Activated CD4-positive, alpha-beta T cell treated with anti-CD3 and anti-CD28 coated beads, Interleukin-10, Interleukin-2, amounts not matched to agents 100 ng/mL and 50 ng/mL, durations not matched to agents 16 hours and 8 hours (primary cell): ENCODE measurements at places on chromosomes 1 and 21.

- peak; percentile 87 for DNase-seq
Observed at GRCh38 chr1:27668808-27669723, 2.9 kb downstream of the IFI6 start.

DNA sequence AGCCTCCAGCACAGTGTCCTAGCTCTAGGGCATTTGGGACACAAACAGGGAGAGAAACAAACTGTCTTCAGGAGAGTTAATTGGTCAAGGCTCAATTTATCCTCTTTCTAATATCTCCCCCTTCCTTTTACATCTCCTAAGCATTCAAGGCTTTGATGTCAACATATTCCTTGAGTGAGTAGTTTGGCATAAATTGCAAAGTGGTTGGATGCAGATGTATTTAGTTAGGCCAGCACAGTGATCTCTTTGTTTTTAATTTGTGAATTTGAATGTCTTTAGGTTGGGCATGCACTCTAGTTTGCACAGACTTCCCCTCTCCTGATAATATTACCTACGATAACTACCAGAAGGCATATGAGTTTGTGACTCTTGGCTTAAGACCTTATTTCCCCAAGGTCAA lies 12.5 kb upstream of the OLFML2B start:
- no peak for DNase-seq

- no peak for DNase-seq
Observed at GRCh38 chr1:38433084-38433722, 386.6 kb upstream of the POU3F1 start.

GRCh38 chr1:43280692-43281091 lies 4.7 kb downstream of the C1orf210 start:
- no peak for DNase-seq

- no peak for DNase-seq
Observed at GRCh38 chr21:28261298-28261697, 731.4 kb downstream of the LTN1 start.

DNA sequence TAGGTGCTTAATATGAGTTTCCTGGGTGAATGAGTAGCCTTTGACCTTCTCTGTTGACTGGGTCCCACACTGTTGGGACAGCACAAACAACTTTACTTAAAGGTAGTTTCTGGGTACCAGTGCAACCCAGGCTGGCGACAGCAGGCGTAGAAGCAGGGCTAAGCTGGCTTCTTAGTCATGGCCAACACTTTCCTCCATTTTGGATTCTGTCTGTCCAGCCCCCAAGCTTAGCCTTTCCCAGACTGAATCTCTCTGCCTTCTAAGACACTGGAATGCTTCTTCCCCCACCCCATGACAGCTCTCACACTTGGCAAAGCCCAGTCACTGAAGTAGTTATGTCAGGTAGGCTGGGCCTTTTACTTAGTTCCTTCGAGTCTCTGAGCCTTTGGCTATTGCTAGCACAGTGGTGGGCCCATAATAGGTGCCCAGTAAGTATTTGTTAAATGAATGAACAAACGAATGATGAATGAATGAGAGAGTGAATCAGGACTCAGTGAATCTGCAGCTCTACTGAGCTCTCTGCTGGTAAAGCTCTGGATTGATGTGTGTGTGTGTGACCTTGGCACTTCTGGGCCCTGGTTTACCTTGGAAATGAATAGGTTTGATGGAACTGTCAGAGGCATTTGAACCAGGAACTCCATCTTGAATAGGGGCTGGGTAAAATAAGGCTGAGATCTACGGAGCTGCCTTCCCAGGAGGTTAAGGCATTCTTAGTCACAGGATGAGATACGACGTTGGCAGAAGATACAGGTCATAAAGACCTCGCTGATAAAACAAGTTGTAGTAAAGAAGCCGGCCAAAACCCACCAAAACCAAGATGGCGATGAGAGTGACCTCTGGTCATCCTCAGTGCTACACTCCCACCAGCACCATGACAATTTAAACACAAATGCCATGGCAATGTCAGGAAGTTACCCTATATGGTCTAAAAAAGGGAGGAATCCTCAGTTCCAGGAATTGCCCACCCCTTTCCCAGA lies 37.4 kb upstream of the ID3 start:
- no peak for DNase-seq

DNA sequence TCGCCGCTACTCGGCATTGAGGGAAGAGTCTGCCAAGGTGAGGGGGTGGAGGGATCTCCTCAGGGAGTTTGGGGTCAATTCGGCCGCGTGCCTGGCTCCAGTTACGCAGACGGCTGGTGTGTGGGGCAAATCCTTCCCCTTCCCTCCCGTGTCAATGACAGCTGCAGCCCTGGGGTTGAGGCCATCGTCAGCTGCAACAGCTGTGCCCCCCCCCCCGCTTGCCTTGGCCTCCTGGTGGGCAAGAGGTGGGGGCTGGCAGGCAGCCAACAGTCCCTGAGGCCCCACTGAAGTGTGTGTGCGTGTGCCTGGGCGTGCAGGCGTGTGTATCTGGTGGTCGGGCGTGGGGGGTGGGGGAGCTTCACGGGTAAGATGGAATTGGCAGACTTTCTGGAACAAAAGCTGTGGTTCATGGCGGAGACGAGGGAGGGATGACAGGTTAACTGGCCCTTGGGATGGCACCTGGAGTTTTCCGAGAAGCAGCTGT lies 25.6 kb downstream of the PPFIA4 start:
- no peak for DNase-seq

GRCh38 chr1:162117039-162117774 lies 47.7 kb downstream of the NOS1AP start:
- DNase-seq: no peak

DNA sequence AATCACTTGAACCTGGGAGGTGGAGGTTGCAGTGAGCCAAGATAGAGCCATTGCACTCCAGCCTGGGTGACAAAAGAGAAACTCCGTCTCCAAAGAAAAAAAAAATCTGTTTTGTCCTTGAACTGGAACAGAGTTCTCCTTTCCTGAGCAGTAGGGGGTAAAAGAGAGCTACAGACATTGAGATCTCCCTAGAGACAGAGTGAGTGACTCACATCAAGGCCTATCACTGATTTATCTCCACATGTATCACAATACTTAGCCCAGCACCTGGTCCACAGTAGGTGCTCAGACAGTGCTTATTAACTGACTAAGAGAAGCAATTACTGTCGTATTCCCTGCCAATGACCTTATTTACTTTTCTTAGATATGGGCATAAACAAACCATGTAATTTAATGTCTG lies 354.1 kb upstream of the C1orf87 start:
- no peak for DNase-seq

DNA sequence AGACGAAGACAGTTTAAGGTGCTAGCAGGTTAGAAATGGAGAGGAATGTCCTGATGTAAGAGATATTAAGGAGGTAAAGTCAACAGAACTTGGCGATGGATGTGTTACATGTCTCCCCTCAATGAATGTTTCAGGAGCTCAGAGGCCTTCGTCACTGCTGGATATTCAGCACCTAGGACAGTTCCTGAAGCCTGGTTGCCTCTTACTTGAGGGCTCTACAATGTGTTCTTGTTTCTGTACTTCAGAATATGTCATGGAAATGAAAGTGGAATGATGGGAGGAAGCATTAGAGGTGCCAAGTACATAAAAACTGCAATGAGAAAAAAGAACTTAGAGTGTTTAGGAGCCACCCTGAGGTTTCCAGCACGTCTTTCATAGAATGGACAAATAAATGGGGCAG lies 17.7 kb downstream of the TNR start:
- DNase-seq: peak; percentile 29

GRCh38 chr1:21782349-21782867 lies 541 bp downstream of the USP48 start:
- DNase-seq: peak; percentile 64

- DNase-seq: no peak
Observed at GRCh38 chr1:77832901-77833300, 53.5 kb downstream of the MIGA1 start.

GRCh38 chr1:221937155-221937953 lies 195.5 kb upstream of the DUSP10 start:
- DNase-seq: no peak

DNA sequence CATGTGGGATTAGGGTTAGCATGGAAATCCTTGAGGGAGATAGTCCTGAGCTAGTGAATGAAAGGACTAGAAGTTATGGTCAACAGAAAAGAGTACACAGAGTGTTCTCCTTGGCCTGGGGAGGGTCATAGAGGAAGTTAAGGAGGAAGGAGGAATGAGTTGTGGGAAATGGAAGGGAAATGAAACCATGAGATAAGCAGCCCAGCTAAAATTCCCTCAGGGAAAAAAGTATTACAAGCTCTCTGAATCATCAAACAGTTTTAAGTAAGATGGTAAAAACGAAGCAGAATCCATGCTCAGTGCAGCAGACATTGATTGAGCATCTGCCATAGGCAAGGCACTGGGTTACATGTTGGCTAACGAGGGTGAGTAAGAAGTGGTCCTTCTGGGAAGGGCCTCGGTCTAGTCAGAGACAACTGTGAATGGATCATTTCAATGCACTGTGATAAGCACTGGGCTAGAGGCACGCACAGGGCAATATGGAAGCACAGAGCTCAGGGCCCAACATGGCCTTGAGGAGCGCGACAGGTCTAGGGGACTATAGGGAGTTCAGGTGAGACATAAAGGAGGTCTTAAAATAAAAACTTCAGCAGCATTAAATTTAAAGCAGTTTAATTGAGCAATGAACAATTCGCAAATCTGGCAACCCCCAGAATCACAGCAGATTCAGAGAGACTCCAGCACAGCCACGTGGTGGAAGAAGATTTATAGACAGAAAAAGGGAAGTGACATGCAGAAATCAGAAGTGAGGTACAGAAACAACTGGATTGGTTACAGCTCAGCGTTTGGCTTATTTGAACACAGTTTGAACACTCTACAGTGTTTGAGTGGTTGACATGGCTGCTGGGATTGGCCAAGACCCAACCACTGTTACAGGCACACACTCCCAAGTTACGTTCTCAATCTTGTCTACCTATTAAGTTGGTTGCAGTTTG lies 219.5 kb downstream of the HLX start:
- no peak for DNase-seq

GRCh38 chr1:74772945-74773344 lies 40.0 kb downstream of the TYW3 start:
- no peak for DNase-seq

DNA sequence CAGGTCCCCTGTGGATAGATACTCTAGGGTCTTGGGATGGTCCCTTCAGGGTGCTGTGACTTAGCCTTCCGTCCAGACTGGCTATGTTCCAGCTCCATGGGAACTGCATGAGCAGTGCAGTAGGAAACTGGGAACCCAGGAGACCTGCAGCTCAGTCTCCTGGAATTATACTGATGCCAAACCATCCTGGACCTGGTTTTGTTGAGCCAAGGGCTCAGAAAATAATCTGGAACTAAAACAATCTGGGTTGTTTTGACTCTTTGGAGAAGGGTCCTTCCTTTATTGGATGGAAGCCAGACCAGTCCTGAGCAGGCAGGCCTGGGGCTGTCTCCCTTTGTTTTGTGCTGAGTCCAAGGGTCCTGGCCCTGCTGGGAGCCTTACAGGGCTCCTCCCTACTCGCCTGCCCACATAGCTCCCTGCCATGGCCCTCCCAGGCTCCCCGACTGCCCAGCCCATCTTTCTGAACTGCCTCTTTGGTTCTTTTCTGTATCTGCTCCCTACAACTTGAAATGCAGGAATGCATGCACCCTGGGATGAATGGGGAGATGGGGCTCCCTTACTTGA lies 1.2 kb downstream of the IPO13 start:
- no peak for DNase-seq

- DNase-seq: no peak
Observed at GRCh38 chr1:43177691-43178090, 5.6 kb downstream of the CFAP57 start.

GRCh38 chr1:65279070-65279779 lies 30.1 kb upstream of the DNAJC6 start:
- DNase-seq: no peak

DNA sequence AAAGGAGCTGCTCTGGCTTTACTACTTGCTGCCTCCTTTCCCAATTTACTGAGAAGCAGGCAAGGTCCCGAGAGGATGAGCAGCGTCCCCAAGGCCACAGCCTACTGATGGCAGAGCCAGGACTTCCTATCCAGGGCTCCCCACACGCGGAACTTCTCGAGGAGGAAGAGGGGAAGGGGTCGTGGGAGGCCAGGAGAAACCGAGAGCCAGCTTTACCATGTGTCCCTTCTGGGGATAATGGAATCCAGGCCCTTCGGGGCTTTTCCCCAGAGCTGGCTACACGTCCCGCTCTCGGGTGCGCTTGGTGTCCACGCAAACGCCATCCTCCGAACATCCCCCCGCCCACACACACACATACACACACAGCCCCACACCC lies 4.3 kb upstream of the CCN1 start:
- DNase-seq: no peak

GRCh38 chr21:39452970-39453342 lies 1.2 kb downstream of the SH3BGR start:
- no peak for DNase-seq

GRCh38 chr1:40703316-40703715 lies 11.8 kb downstream of the NFYC start:
- no peak for DNase-seq

- DNase-seq: no peak
Observed at GRCh38 chr21:44987301-44987885, 47.6 kb downstream of the SLX9 start.

DNA sequence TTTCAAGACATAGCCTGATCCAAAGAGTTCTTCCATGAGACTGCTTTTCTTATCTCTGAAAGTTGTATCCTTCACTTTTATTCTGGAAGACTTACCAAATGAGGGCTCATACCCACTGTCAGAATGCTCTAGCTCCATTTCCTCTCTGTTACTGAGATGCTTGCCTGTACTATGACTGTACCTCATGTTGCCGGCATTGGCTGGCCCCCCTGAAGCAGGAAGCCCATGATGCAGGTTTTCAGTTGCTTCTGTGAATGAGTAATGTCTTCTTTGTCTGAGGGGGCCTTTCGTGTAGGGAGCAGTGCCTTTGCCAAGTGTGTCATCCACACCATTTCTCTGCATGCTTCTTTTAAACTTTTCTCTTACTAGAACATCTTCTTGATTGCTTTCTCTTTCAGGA lies 39.5 kb downstream of the LCA5L start:
- DNase-seq: no peak
